OCI-LY7 (cell line): ENCODE measurements at places on chromosomes 12 and 14.

GRCh38 chr12:13039328-13039956 lies 4.7 kb upstream of the FAM234B start:
- peak; percentile 24 for DNase-seq

GRCh38 chr12:19436931-19437330 lies 2.4 kb upstream of the AEBP2 start:
- no peak for DNase-seq

DNA sequence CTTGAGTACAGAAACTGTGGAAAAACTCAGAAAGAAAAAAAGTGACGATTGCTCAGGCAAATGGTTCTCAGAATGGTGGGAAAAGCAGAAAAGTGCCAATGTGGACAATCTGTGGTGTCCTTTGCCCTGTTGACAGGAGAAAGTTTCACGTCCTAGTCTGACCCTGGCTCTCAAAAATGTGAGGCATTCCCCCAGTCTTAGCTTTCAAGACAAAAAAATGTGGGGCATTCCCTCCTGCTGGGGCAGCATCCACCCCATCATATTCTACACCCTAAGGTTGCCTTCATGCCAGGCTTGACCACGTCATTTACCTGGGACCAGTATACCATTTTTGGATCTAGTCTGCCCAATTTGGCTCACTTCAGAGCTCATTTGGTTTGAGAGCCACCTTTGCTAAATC lies 20.7 kb upstream of the ANAPC7 start:
- no peak for DNase-seq

- DNase-seq: peak; percentile 77
Observed at GRCh38 chr12:1592444-1593173, 1.8 kb downstream of the FBXL14 start.

GRCh38 chr14:97594306-97594705 lies 797.1 kb downstream of the VRK1 start:
- DNase-seq: no peak

GRCh38 chr12:50517421-50518048 lies 12.8 kb downstream of the DIP2B start:
- peak; percentile 65 for DNase-seq

DNA sequence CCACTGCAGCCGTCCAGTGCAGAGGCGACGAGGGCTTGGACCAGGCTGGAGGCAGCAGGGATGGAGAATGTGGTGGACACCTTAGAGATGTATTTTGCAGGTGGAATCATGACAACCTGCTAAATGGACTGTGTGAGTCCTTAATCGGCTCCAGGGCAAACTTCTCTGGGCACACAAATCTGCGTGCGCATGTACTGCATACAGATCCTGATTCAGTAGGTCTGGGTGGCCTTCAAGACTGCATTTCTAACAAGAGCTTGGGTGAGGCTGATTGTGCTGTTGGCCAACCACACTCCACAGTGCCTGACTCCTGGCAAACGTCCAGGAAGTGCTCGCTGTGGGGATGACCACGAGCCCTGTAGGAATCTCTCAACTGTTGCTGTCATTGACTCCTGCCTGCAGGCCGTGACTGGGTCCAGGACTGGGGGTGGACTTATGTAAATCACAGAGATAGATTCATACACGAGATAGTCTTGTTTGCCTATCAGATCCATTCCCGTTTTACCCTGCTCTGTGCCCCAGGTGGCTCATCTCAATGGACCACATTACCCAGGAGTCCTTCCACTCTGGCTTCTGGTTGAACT lies 27.2 kb downstream of the JDP2 start:
- no peak for DNase-seq
